ENCODE measurements at places on chromosomes 6 and 20.

- no peak for ATAC-seq
Observed at GRCh38 chr6:106444777-106445507, 84.4 kb downstream of the CRYBG1 start.

GRCh38 chr6:86502497-86502896 lies 434.8 kb upstream of the HTR1E start:
- no peak for ATAC-seq

DNA sequence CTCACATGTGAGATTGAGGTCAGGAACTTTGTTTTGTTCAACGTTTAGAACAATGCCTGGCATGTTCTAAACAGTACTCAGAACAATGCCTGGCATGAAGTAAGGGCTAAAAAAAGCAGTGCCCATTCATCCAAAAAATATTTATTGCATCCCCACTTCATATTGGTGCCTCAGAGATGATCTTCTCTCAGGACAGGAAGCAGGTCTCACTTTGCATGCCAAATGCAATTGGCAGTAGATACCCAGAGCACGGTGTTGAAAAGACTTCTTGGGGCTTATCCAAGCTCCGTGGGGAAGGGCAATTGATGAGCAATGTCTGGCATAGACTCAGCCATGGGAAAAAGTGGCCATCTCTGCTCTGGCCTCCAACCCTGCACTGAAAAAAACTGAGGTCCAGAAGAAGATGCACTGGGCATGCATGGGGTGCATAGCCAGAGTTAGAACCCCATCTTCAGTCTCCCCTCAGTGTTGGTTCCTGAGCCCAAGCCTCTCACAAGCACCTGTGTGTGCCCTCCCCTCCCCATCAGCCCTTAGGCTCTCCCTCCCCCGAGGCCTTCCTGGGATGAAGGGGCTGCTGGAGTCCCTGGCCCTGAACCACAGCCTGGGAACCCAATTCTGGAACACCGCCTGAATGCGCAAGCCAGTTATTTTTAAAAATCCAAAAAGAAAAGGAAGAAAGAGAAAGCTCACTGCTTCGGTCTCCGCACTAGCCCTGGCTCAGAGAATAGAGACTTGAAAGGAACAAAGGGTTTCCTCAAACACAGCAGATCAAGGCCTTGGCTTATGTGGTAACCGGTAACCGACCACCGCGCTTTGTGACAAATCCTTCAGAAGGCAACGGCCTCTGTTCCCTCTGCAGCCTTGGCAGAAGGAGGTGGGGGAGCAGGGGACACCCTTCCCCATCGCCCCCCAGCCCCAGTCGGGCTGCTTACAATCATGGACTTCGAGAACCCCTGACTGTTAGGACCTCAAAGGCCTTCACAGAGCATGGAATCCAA lies 78.5 kb upstream of the SIRPA start:
- no peak for ATAC-seq

- ATAC-seq = peak; percentile 66
Observed at GRCh38 chr6:170529839-170530469, 23.2 kb downstream of the PSMB1 start.

- no peak for ATAC-seq
Observed at GRCh38 chr20:6765469-6766058, 1.9 kb upstream of the BMP2 start.

All from activated CD4-positive, CD25-positive, alpha-beta regulatory T cell treated with anti-CD3 and anti-CD28 coated beads, Interleukin-2, amount 50 U/mL, for 24 hours (primary cell).